ENCODE measurements at places on chromosomes 5 and 9. TPM values are rescaled to one million over a fixed set of nuclear protein-coding genes. Genes with fewer than 3 reads are reported as not detected.

Gene NR4A3
- total RNA-seq: 1.5 TPM

Gene ALDH1A1
- 5,109 TPM for total RNA-seq

Gene ACSL6
- total RNA-seq: not detected

Gene TAF11L5
- not detected for total RNA-seq

Gene CDC37L1
- total RNA-seq: 15.1 TPM

Gene TNC
- total RNA-seq: 1.0 TPM

Gene HTR4
- total RNA-seq: not detected

Gene PLPP7
- total RNA-seq: not detected

Gene CTNND2
- not detected for total RNA-seq

Gene FRRS1L
- 0.15 TPM for total RNA-seq

Gene GABBR2
- 0.34 TPM for total RNA-seq

Gene FRMD3
- 4.9 TPM for total RNA-seq

Gene PLK2
- total RNA-seq: 49.2 TPM

Gene GBGT1
- 3.0 TPM for total RNA-seq
